Fibroblast of the aortic adventitia (primary cell): ENCODE measurements at places on chromosomes 3 and 15. TPM values are rescaled to one million over a fixed set of nuclear protein-coding genes. Genes with fewer than 3 reads are reported as not detected.

- no peak for DNase-seq
Measured at GRCh38 chr3:71376911-71377310, 206.6 kb downstream of the FOXP1 start.

GRCh38 chr3:56838448-56838847, 36.7 kb upstream of the ARHGEF3 start:
- DNase-seq: no peak

DNA sequence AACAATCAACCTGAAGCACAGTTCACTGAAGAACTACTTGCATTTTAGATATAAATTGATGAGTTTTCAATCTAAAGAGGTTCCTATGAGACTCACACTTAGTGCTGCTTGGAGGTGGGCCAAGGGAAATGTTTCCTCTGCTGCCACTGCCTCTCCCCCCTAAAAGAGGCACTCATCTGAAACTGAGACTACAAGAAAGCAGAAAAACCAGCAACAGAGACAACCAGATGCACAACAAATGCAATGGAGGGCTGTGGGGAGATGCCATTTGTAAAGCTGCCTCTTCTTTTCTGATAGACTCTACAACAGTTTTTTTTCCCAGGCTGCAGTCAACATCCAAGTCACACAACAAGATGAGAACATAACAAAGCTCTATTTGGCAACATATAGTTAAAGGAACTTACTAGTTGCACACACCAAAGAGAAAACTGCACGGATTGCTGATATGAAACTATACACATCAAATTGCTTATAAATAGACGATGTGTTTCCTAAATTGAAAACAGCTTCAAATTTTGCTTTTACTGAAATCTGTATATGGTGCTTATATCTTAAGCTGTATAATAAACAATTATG, 11.0 kb downstream of the TSPAN3 start:
- DNase-seq: no peak

DNA sequence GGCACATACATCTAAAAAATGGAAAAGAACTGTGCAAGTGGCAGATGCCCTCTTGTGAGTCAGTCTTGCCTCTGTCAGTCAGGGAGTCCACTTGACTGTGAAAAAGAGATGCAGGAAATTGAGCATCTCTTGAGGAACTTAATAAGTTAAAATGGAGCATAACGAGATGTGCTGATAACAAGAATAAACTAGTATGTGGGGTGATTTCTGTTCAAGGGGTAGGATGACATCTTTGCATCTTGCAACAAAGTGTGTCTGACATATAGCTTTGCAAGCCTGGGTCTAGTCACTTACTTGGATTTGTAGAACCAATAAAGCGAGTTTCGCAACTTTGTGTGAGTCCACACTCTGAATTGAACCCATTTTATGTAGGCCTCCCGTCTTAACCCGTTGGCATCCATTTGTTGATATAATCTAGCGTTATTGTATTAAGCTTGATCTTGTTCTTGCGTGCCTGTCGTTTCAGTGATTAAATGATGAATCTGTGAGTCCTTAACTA, 2.2 kb downstream of the USP3 start:
- DNase-seq: no peak

DNA sequence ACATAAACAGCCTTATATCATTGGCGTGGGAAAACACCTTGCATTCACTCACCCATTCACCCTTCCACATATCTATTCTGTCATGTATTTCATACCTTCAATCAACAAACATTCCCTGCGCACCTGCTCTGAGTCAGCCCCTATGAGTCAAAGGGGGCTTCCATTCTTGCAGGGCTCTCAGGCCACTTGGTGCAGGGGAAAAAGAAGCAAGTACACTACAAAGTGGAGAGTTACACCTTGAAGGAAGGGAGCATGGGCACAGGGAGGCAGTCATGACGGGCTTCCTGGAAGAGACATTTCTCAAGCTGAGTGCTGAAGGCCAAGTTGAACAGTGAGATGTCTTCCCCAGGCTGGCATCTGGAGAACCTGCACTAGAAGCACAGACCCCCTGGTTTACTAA, 4.6 kb upstream of the AMOTL2 start:
- no peak for DNase-seq

The COL6A5 gene
- under 0.01 TPM in 1 of 2 replicates, not detected in the other for total RNA-seq
